CD8-positive, alpha-beta memory T cell (primary cell): ENCODE measurements at places on chromosomes 4 and X. TPM values are rescaled to one million over a fixed set of nuclear protein-coding genes. Genes with fewer than 3 reads are reported as not detected.
A peak's percentile ranks its signal among the peaks of the same experiment; 100 is the strongest.

DNA sequence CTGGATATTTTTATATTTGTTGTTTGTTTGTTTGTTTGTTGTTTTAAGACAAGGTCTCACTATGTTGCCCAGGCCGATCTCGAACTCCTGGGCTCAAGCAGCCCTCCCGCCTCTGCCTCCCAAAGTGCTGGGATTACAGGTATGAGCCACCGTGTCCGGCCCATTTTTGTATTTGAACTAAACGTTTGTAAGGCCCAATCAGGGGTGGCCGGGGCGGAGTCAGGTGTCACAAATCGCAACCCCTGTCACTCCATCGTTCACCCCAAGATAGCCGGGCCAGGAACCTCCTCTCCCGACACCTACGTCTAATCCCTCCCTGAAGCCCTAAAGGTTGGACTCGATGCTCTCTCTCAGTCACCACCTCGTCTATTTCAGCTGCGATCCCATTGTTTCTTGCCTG is 722 bp upstream of the EFHC2 start:
- DNase-seq: peak; percentile 54

GRCh38 chr4:141654098-141654497 is 17.7 kb downstream of the IL15 start:
- no peak for DNase-seq

DNA sequence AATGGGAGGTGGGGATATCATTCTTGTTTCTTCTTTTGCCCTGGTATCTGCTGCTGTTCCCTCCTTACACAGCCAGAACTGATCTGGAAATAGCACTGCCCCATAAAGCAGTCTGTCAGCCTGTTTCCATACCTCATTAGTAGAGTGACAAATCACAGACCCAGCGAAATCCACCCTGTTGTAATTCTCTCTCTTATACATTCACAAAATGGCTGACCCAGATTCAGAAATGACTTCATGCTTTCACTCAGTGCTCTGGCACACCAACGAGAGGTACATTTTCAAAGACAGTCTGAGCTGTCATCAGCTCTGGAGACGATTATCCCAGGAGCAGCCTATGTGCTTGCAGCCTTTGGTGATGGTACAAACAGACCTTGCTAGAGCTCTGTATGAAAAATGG is 164.6 kb downstream of the AFF2 start:
- no peak for DNase-seq

The PALLD gene
- 0.97 TPM for polyA plus RNA-seq

The CT45A10 gene
- not detected for polyA plus RNA-seq
